ENCODE measurements at places on chromosomes 3 and 15.

DNA sequence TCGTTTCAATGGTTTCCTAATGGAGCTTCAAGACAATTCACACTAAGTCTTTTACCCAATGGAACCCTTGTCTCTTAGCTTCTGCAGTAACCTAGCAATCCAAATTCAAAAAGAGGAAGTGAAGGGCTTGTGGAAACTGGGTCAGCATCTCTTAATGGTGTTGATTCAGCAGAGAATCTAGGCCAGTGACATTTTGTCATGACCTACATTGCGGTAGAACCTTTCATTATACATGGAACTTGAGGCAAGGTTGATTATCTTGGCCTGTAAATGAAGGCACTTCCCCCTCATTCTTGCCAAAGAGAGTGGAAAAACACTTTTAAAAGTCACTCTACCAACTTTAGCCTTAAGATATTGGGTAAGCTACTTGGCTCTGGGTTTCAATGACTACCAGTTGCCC, 42.8 kb downstream of the C2CD4B start:
- H3K4me1 ChIP-seq: peaks cover 44% of the 10 kb centered on the region
- H3K4me3 ChIP-seq: no peak overlapping the region
- no peak overlapping the region for H3K27ac ChIP-seq
- no peaks in the 10 kb centered on the region for H3K36me3 ChIP-seq
- H3K27me3 ChIP-seq: no peaks in the 10 kb centered on the region

- H3K4me3 ChIP-seq: no peak overlapping the region
- H3K4me1 ChIP-seq: no peaks in the 10 kb centered on the region
Observed at GRCh38 chr15:88487178-88487795, 19.8 kb downstream of the MRPS11 start.

GRCh38 chr3:186826976-186827857, 15.3 kb upstream of the ADIPOQ start:
- H3K27ac ChIP-seq: no peak overlapping the region
- peaks cover 26% of the 10 kb centered on the region for H3K4me1 ChIP-seq
- peaks cover 2% of the 10 kb centered on the region for H3K36me3 ChIP-seq

DNA sequence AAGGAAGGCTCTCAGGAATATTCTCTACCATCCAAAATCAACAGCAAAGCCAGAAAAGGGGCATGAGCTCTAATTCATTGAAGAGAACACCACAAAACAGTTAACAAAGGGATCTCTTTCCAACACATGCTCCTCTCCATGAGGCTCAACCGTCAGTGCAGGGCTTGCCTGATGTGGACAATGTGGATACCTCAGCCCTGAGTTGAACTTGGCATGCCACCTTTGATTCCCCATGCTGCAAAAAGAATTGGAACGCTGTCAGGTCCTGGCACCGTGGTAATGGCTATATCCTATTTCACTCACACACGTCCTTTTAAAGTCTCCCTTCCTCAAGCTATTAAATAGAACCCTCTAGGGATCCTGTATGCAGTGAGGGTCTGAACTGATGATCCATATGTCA, 30.7 kb upstream of the IP6K2 start:
- H3K4me1 ChIP-seq: no peaks in the 10 kb centered on the region
- DNase-seq: no peak
- peaks cover 12% of the 10 kb centered on the region for H3K36me3 ChIP-seq
- H3K27me3 ChIP-seq: no peaks in the 10 kb centered on the region
- H3K27ac ChIP-seq: no peak overlapping the region

DNA sequence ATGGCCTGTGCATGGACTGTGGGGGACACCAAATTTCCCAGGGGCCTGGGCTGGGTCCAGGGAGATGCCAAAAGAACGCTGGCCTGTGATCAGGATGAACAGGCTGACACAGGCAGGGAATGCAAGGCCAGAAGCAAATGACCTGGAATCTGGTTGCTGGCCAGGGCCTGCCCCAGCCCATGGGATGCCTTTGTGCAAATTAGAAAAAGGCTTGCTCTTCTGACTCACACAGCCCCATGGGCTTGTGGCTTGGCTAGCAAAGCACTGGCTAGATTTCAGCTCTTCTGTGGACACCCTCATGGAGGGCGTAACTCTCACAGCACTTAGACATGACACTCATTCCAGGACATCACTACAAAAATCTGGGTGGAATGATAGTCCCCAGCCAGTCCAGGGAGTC, 356.0 kb downstream of the SHQ1 start:
- H3K36me3 ChIP-seq: peaks cover 2% of the 10 kb centered on the region
- no peak overlapping the region for H3K4me3 ChIP-seq
- no peak for DNase-seq
- H3K27me3 ChIP-seq: no peaks in the 10 kb centered on the region
- H3K4me1 ChIP-seq: peaks cover 4% of the 10 kb centered on the region

DNA sequence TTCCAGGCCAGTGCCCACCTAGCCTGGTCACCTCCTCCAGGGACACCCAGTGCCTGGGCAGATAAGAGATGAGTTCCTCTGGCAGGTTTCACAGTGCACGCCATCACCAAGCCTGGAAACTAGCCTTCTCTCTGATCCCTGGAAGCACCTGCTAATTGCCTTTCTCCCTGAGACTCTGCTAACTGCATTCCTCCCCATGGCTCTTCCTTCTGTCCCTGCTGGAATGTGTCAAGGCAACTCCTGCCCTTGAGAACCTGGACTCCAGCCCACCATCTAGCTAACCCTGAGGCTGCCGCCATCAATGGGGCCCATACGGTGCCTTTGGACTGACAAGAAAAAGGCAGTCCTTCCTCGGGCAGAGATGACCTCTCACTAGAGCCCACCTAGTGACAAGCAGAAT, 18.5 kb downstream of the VIPR1 start:
- DNase-seq: no peak
- peaks cover 44% of the 10 kb centered on the region for H3K36me3 ChIP-seq
- peak overlapping the region; percentile 47 for H3K27ac ChIP-seq

DNA sequence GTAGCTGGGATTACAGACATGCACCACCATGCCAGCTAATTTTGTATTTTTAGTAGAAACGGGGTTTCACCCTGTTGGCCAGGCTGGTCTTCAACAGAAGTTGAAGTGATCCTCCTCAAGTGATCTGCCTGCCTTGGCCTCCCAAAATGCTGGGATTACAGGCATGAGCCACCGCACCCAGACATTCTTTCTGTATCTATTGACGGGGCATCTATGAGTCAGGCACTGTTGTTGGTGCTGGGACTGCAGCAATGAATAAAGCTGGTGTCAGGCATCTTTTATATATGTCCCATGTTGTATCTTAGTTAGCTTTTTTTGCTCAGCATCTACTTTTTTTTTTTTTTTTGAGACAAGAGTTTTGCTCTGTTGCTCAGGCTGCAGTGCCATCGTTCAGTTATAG, 47.6 kb upstream of the ULK4 start:
- H3K27ac ChIP-seq: no peak overlapping the region
- peaks cover 13% of the 10 kb centered on the region for H3K4me1 ChIP-seq
- peaks cover 2% of the 10 kb centered on the region for H3K36me3 ChIP-seq

GRCh38 chr3:4741404-4742307, 237.6 kb upstream of the BHLHE40 start:
- peak overlapping the region; percentile 89 for H3K27ac ChIP-seq
- H3K27me3 ChIP-seq: no peaks in the 10 kb centered on the region
- no peak overlapping the region for H3K4me3 ChIP-seq
- no peak for DNase-seq
- H3K36me3 ChIP-seq: peaks cover 72% of the 10 kb centered on the region
- H3K4me1 ChIP-seq: peaks cover 74% of the 10 kb centered on the region

DNA sequence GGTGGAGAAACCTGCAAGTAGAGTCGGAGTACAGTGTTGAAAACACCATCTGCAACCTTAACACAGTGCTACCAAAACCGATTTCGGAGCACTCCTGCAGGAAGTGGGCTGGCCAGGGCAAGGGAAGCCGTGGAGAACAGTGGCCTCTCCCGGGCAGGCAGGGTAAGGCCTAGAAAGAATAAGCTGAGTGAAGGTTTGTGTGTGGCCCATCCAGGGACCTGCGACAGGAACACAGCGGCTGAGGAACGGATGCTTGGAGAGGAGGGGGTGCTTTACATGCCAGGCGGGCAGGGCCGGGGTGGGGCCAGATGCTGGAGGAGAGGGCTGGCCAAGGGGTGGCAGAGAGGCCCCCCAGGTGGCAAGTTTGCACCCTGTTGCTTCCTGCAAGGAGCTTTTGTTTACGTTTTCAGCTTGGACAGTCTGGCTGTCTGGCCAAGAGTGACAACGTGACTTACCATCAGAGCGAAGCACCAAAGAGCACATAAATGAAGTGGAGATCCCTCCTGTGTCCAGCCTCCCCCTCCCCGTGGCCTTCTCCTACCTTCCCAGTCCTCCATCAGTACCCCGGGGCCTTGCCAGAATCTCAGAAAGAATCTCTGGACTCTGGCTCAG, 156.5 kb downstream of the PGPEP1L start:
- DNase-seq: peak; percentile 86
- H3K4me1 ChIP-seq: peaks cover 44% of the 10 kb centered on the region
- H3K27me3 ChIP-seq: no peaks in the 10 kb centered on the region
- peak overlapping the region; percentile 90 for H3K4me3 ChIP-seq
- H3K27ac ChIP-seq: peak overlapping the region; percentile 97

DNA sequence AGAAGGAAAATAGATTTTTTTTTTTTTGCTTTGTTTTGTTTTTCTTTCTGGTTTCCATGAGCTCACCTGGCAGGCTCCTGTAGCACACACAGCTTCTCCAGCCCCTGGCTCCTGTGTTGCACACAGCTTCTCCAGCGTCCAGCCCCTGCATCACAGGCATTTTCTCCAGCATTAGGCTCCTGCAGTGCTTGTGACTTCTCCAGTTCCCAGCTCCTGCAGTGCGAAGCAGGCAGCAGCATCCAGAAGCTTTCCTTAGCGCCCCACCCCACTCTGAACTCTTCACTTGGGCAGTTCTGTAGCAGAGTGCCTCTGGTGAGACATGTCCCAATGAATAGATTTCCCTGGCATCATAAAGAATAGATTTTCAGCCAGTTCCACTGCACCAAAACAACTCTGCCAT, 5.5 kb upstream of the CCDC39 start:
- peaks cover 10% of the 10 kb centered on the region for H3K27me3 ChIP-seq
- H3K4me3 ChIP-seq: no peak overlapping the region
- DNase-seq: no peak

GRCh38 chr3:22360970-22361369, 610.0 kb upstream of the ZNF385D start:
- H3K4me1 ChIP-seq: no peaks in the 10 kb centered on the region
- H3K27ac ChIP-seq: no peak overlapping the region
- no peaks in the 10 kb centered on the region for H3K36me3 ChIP-seq
- no peak overlapping the region for H3K4me3 ChIP-seq
- DNase-seq: no peak

DNA sequence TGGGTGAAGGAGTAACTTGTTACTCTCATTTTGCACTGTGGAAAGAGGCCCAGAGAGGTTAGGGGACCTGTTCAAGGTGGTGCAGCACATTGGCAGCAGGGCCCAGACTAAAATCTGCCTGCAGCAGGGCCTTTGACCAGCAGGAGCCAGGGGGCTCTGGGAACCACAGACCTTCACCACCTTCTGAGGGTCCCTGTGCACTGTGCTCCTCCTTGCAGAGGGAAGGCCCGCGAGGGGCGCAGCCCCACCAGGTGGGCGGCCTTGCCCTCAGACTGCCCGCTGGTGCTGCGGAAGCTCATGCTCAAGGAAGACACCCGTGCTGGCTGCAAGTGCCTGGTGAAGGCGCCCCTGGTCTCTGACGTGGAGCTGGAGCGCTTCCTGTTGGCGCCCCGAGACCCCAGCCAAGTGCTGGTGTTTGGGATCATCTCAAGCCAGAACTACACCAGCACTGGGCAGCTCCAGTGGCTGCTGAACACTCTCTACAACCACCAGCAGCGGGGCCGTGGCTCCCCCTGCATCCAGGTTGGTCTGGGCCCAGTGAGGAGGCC, 61.5 kb upstream of the FGD5 start:
- peaks cover 14% of the 10 kb centered on the region for H3K27me3 ChIP-seq
- H3K4me3 ChIP-seq: no peak overlapping the region
- H3K36me3 ChIP-seq: peaks cover 3% of the 10 kb centered on the region
- no peak for DNase-seq
- peaks cover 10% of the 10 kb centered on the region for H3K4me1 ChIP-seq

DNA sequence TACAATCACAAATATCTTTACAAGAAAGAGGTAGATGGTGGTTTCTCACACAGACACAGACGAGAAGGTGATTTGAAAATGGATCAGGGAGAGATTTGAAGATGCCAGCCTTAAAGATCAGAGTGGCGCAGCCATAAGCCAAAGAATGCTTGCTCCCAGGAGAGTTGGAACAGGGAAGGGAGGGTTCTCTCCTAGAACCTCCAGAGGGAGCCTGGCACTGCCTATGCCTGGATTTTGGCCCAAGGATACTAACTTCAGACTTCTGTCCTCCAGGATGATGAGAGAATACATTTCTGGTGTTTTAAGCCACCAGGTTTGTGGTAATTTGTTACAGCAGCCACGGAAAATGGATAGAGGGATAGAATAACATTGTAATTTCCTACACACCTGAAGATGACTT, 279.1 kb downstream of the FAM43A start:
- H3K27ac ChIP-seq: no peak overlapping the region
- peaks cover 10% of the 10 kb centered on the region for H3K27me3 ChIP-seq
- no peak overlapping the region for H3K4me3 ChIP-seq
- no peaks in the 10 kb centered on the region for H3K4me1 ChIP-seq
- DNase-seq: no peak

DNA sequence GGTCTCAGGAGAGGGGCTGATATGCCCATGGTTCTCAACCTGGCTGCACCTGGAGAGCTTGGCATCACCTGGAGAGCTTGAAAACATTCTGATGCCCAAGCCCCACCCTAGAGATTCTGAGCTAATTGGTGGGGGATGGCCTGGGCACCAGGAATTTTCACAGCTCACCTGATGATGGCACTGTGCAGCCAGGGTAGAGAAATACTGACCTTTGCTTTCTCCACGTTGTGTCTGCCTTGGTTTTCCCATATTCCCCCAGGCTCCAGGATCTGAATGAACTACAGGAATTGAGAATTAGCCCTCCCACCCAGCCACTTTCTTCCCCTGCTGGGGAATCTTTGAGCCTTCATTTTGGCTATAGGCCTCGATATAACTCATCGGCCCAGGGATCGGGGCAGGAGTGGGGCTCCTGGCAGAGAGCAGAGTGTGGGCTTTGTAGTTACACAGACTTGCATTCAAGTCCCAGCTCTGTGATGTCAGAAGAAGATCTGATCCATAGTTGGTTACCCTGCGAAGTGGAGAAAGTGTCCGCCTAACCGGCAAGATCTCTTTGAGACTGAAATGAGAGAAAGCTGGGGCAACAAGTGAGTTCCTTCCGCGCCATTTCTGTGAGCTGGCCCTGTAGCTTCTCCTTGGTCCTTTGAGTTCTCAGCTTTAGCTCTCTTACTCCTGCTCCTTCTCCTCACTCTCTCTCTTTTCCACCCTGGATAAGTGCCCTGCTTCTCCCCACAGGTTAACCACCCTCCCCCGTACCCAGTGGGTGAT, 33.1 kb upstream of the UBE2Q2 start:
- H3K27me3 ChIP-seq: peaks cover 48% of the 10 kb centered on the region
- H3K4me3 ChIP-seq: no peak overlapping the region

All from activated naive CD4-positive, alpha-beta T cell treated with anti-CD3 and anti-CD28 coated beads, Interleukin-2, amount 10 ng/mL, durations not matched to agents 7 days and 5 days (primary cell).